ENCODE measurements at places on chromosomes 4 and X.

DNA sequence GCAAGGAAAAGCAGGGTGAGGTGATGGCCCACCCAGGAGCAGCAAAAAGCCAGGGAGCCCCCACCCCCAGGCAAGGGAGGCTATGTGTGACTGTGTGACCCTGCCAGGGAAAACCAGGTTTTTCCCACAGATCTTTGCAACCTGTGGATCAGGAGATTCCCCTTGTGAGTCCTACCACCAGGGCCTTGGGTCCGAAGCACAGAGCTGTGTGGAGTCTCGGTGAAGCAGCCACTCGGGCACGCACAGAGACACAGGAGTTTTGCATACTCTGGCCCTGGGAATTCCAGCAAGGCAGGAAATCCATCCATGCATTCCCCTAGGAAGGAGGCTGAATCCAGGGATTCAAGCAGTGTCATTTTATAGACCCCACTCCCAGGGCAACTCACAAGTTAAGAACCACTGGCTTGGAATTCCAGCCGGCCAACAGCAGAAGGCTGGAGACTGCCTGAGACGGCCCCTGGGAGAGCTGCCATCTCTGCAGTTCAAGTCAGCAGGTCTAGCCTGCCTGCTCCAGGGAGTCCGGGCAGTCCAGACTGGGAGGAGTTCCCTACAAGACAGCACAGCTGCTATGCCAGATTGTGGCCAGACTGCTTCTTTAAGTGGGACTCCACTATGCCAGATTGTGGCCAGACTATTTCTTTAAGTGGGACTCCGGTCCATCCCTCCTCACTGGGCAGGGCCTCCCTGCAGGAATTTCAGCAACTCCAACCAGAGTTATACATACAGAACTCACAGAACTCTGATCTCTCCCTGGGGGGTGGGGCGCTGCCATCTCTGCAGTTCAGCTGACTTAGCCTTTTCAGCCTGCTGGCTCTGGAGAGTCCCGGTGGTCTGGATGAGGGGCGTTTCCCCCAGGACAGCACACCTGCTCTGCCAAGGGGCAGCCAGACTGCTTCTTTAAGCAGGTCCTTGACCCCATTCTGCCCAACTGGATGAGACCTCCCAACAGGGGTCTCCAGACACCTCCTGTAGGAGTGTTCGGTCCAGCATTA, 85.1 kb upstream of the ADAD1 start:
- peak; percentile 85 for DNase-seq

DNA sequence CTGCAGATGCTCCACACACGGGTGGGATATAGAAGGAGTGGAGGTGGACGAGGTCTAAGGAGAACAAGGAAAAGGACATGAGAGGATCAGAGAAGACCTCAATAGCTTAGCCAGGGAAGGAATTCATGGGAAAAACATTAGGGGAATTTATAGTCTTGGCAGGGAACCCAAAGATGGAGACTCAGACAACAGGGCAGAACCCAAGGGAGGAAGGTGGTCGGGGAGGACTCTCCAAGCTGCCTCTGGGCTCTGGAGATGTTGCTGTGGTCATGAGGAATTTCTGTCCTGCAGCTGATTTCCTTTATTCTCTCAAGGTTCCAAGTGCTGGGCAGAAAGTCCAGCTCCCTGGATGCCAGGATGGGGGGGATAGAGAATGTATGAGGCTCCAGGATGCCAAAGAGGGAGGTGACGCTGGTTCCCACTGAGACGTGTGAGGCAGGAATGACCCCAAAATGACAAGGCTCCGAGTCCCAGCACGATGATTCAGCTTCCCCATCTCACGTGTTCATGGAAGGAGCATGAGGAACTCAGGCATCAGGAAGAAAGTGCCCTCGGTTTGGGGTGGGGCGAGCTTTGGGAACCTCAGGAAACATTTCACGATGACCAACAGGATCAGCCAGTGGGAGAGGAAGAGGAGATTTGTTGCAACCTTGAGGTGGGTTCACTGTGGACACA, 57.0 kb upstream of the PPP2R3B start:
- no peak for DNase-seq

DNA sequence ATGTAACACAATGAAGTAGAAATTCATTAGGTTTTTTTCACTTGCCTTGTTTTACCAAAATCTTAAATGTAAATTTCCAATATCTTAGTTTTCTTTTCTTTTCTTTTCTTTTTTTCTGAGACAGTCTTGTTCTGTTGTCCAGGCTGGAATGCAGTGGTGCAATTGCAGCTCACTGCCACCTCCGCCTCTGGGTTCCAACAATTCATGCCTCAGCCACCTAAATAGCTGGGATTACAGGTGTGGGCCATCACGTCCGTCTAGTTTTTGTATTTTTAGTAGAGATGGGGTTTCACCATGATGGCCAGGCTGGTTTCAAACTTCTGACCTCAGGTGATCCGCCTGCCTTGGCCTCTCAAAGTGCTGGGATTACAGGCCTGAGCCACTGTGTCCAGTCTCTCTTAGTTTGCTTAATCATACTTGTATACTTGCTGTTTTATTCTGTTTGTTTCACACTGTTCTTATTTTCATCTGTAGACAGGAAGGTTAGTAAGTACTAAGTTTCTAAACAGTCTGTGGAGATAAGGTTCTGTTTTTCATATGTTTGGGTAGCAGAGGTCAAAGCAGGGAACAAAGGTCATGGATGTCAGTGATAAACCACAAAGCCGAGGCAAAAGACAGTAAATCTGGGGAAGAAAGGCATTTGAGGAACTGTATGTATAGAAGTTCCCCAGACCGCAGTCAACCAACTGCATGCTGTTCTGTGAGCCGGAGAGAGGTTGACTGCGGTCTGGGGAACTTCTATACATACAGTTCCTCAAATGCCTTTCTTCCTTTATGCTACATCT, 129.1 kb downstream of the CBR4 start:
- DNase-seq = no peak

DNA sequence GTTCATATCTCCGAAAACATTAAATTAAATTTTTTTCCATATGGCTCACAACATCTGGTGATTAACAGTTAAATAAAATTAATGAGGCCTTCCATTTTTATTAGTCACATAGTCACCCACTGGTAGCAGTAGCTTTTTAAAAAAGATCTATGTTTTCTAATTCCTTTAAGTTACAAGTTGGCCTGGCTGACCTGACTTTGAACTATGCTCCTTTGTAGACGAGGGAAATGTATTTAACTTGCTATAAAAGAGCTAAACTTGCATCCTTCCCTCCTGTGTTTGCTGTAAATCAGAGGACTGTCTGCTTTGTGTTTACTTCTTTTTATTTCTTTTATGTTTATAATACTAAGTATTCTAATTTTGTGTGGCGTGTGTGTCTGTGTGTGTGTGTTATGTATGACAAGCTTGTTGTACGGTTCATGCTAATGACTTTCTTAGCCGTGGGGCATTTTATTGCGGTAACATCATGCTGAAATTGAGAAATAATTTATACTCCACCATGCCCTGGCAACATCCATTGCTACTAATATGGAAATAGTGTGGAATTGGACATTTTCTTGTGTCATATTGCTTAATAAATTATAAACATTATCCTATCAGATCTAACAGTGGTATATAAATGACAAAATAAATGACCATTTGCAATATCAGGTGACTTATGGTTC, 241.7 kb downstream of the SNCA start:
- DNase-seq = no peak

GRCh38 chr4:92172203-92172602, 131.6 kb upstream of the GRID2 start:
- no peak for DNase-seq

DNA sequence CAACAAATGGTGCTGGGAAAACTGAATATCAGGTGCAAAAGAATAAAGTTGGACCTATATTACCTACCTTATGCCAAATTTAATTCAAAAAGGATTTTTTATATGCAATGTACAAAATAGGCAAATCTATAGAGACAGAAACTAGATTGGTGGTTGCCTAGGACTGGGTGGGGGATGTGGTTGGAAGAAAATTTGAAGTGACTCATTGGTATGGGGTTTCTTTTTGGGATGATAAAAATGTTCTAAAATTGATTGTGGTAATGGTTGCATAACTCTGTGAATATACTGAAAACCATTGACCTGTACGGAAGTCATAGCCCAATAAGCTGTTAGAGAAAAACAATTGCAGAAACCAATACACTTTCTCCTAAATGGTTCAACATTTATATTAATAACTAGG, 72.1 kb downstream of the COL4A5 start:
- DNase-seq = no peak

DNA sequence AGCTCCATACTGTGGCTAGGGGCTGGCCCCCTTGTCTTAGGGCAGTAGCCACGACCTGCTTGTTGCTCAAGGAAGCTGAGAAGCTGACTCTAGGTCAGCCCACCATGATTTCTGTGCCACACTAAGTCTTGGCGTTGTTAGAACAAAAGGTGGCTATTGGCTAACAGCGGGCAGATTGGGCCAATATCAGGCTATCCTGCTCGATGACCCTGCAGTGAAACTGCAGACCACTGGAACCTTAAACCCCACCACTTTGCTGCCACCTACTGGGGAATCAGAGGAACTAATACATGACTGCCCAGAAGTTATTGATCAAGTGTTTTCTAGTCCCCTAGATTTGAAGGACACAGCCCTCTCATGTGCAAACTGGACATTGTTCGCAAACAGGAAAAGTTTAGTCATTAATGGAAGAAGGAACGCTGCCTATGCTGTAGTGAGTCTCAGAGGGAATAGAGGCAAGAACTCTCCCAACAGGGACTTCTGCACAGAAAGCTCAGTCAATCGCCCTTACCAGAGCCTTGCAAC, 17.0 kb upstream of the PAPSS1 start:
- DNase-seq = peak; percentile 49

GRCh38 chr4:151951671-151952050, 190.9 kb upstream of the GATB start:
- DNase-seq = no peak

DNA sequence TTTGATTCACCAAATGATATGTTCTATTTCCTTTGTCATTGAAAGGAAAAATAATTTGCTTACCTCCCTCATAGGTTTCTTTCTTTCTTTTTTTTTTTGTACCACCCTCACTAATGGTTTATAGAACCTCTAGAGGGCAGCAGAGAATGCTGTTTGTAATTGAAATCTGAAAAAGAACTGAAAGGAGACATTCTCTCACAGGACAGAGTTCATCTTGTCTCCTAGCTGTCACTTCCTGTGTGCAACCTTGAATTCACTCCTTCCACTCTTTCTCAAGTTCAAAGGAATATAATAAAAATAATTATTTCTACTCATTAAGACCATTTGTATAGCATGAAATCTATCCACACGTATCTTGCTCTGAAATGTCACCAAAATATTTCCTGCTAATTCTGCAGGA, 51.0 kb downstream of the GUCY1B1 start:
- no peak for DNase-seq

DNA sequence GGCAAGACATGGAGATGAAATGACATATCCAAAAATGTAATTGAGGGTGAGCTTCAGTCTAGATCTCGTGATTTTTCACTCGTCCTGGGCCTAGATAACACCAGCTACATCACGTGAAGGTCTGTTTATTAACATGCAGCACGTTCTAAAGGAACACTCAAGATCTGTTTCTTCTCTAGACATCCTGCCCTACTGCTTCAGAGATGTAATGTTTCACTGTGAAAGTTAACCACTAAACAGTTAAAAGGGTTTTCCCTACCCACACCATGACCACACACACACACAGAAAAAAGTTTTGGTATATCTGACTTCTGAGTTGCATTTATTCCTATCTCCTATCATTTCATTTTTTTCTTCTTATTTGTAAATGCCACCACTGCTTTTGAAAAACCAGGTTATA, 52.3 kb upstream of the SMIM31 start:
- no peak for DNase-seq

DNA sequence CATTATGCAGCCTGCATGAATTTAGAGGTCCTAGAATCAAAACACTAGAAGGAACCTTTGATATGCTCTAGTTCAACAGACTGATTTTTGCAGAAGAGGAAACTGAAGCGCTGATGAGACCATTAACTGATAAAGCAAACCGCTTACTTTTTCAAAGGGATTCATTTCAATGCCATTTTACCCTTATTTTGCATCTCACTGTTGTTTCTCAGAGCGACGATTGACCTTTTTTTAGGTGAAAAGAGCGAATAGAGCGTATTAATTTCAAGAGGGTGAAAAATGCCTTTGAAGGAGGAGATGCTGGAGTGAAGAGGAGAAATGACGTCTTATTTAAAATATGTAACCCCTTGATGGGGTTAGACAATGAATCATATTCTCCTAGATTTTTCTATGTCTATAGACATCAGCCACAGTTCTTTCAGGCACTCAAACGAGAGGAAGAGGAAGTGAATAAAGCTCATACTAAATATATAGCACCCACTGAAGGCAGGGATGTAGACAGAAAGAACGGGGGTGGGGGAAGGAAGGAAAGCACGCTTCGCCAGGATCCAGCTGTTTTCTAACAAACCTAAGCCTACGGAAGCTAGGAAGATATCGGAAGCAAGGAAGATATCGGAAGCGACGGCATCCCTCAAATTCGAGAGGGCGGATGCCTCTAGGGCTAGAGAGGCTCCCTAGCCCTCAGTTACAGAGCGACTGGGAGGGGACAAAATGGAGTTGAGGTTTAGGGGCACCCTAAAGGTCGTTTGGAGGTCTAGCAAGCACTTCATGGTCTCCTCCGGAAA, 848 bp downstream of the ACSL4 start:
- DNase-seq = peak; percentile 31

GRCh38 chrX:136936183-136936549, 55.6 kb upstream of the RBMX start:
- DNase-seq = no peak

- no peak for DNase-seq
Measured at GRCh38 chr4:39812500-39812899, 114.6 kb downstream of the UBE2K start.

- no peak for DNase-seq
Measured at GRCh38 chrX:38675856-38676255, 114.5 kb downstream of the TSPAN7 start.

DNA sequence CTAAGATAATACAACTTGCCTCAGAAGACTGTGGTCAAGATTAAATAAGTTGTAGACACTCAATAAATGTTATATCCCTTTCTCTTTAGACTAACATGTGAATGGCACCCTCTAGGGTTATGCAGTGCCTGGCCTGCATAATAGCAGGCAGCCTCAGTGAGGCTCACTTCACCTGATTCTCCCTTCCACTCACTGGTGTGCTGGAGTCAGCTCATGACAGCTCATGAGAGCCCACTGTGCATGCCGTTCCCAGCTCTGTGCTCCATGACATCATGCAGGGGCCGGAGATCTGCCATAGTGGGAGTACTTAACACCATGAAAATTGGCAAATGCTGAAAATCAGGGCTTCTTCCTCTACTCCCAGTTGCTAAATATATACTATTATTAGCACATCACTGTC, 64.5 kb downstream of the TEC start:
- DNase-seq = no peak

Data from NCI-H524 (cell line).